ENCODE measurements at places on chromosomes 1 and 21.

- DNase-seq = no peak
Observed at GRCh38 chr1:167770127-167770526, 48.3 kb downstream of the MPZL1 start.

DNA sequence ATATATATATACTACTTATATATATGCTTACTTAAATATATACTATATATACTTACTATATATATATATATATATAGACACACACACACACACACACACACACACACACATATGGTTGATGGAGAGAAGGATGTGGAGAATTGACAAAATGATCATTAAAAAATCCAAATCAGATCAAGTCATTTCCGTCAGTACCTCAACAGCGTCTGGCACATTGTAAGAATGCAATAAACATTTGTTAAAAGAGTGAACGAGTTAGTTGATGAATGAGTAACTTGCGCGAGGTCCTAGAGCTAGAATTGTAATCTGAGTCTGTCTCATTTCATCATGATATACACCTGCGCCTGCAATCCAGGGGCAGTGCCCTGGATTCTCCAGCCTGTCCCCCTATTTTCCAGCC, 243.0 kb upstream of the MAP1LC3C start:
- DNase-seq = no peak

- DNase-seq = no peak
Observed at GRCh38 chr1:209493559-209493958, 90.0 kb upstream of the CAMK1G start.

- DNase-seq = no peak
Observed at GRCh38 chr1:197481101-197481500, 213.0 kb downstream of the CRB1 start.

GRCh38 chr1:186967656-186968394, 139.1 kb downstream of the PLA2G4A start:
- no peak for DNase-seq

GRCh38 chr1:30106125-30106524, 617.3 kb downstream of the MATN1 start:
- DNase-seq = peak; percentile 51

- no peak for DNase-seq
Observed at GRCh38 chr1:6444377-6444776, 19.8 kb downstream of the ESPN start.
